ENCODE measurements at places on chromosomes 1 and 21.

- DNase-seq, result no peak
Observed at GRCh38 chr1:25054526-25055323, 124.6 kb upstream of the RUNX3 start.

GRCh38 chr1:39282537-39283216 lies 78.2 kb downstream of the MACF1 start:
- no peak for DNase-seq

- DNase-seq, result no peak
Observed at GRCh38 chr1:152806576-152806975, at the start of gene LCE1C. TSS of gene LCE1C (minus strand) at chr1:152806651. CDS start at chr1:152805478, 1,173 bp downstream.

DNA sequence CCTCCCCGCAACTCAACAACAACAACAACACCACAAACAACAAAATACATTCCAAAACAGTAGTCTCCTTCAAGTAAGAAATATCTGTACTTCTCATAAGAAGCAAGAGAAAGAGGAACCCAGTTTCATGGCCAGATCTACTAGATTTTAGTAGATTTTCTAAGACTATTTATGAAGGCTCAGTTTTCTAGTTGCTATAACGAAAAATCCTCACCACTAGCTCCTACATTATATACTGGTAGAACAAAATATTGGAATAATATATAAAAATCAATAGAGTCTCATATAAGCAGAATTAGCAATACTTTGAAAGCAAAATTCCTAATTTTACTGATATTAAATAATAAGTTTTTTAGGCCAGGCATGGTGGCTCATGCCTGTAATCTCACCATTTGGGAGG lies 86.9 kb downstream of the LYST start:
- DNase-seq, result no peak

GRCh38 chr21:20856926-20857325 lies 141.3 kb upstream of the NCAM2 start:
- DNase-seq, result no peak

Data from NCI-H526 treated with DMSO at 0.1 percent for 48 hours (cell line).